ENCODE measurements at places on chromosomes 5 and 9.

DNA sequence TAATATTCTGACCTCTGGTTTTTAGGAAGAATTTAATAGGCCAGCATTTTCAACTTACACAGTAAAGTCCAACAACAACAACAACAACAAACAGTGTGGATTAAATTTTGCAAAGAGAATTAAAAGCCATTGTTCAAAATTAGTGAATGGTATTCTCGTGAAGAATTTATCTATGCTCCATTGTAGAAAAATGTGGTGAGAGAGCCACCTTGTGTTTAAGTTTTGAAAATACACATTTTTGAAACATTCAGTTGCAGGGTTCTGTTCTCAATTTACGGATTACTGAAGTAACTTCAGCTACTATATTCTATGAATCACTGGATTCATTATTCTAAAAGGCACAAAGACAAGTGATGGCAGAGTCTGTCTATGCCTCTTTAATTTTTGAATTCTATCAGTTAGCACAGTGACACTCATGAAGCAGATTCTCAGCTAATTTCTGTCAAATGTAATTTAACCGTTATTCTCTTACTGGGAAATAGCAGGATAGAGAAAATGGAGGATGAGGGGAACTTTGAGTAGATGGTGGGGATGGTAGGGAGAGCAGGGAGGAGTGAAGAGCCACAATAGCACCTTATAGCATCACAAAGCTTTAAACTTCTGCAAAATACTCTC is 11.0 kb downstream of the CCDC152 start:
- peak; percentile 73 for DNase-seq

DNA sequence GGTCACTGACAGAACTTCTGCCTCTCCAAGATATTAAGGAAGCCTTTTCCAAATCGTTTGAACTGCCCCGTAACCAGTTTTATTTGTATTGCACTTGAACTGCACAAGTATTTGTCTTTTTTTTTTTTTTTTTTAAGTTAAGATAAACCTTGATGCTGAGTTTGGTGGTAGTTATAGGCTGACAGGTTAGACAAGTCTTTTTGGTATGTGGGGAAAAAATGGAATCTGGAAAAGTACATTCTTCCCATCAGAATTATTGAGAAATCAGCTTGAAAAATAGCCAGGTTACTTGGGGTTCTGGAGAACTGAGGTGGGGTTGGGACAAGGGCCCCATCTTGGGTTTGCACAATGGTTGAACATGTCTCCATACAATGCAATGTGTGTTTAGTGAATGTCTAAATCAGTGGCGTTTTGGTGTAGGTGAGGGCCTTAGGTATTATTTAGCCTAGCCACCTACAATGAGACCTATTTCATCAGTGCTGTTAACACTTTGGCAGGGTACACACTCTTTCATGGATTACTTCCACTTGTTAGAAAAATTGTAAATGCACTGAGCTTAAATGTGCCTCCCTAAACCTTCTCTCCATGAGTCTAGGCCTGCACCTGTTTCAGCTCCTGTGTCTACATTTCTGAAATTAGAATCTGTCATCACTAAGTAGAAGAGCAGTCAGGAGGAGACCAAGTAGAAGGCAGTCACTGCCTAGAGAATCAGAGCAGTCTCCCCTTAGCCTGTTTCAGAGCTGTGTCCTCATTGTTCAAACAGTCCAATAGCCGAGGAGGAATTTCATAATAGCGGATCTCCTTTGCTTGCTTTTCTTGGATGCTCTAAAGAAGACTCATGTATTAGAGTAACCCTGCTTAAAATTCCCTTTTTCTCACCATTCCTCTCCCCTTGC is 140.0 kb upstream of the HMHB1 start:
- DNase-seq: no peak

GRCh38 chr5:142896325-142897007 is 126.3 kb downstream of the ARHGAP26 start:
- DNase-seq: no peak

DNA sequence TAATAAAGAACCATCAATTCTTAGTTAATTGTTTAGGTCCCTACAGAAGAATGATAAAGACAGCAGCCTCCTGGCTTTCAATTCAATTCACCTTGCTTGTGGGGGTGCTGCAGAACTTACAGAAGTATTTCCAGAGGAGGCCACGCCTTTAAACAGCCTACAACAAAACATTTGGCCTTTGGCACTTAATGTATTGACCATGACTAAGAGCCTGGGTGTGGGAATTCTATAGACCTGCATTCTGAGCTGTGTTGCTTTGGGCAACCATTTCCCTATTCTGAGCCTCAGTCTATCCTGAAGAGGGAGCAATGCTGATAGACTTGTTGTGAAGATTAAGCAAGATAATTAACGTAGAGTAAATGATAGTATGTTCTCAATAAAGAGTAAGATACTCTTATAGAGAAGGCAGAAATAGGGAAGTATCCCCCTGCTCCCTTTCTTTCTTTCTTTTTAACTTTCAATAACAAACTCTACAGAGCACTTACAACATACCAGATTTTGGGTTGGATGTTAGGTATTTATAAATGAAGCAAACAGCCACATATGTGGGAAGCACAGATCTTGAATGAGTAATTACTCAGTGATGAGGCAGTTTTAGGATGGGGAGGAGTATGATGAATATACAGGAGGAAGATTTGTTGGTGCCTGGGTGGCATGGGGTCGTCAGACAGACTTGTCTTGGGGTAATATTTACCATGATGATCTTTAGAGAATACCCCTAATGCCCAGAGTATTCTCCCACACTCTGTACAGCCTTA is 28.4 kb downstream of the PAPPA start:
- DNase-seq: no peak

DNA sequence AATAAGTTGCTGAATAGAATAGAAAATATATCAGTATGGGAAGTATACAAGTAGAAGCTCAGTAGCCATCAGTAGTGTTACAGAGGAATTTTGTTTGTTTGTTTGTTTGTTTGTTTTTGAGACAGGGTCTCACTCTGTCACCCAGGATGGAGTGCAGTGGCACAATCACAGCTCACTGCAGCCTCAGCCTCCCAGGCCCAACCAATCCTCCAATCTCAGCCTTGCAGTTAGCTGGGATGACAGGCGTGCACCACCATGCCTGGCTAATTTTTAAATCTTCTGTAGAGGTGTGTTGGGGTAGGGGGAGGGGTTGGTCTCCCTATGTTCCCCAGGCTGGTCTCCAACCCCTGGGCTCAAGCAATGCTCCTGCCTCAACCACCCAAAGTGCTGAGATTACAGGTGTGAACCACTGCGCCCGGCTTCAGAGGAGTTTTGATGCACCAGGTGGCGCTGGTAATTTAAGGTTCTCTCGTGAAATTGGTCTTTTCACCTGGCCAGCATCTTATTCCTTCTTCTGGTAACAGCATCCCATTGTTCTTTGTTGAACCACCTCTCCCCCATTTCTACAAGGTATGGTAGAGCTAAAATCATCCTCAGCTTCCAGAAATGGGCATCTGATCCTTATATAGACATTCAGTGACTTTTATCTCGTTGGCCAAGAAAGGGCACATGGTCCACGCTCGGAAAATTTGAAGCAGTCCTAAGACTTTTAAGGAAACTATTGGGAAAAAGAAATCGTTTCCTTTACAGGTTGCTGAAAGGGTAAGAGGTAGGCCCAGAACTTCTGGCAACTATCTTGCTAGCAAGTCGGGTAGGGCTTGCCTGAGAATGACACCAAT is 157.1 kb downstream of the ARRDC3 start:
- DNase-seq: no peak

DNA sequence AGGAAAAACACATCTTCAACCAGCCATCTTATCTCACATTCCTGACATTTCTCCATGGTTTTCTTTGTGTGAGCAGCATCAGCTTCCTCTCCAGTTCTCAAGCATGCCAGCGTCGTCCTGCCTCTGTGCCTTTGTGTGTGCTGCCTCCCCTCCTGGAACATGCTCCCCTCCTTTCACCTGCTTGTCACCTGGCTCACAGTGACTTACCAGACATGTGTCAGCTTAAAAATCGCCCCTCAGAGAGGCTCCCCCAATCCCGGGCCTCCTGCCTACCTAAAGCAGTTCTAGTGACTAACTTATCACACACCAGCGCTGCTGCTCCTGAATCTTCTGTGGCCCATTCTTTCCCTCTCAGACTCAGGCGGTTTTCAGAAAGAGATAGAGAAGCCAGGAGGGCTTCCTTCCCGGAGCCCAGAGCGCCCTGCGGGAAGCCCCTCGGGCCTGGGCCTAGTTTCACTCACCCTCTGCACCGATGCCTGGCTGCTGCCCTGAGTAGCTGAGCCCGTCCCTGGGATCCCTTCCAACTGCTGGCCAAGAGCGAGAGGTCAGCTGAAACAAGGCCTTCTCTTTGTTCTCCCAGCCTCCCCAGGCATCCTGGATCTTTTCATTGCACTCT is 51.1 kb upstream of the MVB12B start:
- peak; percentile 63 for DNase-seq

- no peak for DNase-seq
These were observed 197.8 kb downstream of the AUH start for GRCh38 chr9:91163773-91164471.

DNA sequence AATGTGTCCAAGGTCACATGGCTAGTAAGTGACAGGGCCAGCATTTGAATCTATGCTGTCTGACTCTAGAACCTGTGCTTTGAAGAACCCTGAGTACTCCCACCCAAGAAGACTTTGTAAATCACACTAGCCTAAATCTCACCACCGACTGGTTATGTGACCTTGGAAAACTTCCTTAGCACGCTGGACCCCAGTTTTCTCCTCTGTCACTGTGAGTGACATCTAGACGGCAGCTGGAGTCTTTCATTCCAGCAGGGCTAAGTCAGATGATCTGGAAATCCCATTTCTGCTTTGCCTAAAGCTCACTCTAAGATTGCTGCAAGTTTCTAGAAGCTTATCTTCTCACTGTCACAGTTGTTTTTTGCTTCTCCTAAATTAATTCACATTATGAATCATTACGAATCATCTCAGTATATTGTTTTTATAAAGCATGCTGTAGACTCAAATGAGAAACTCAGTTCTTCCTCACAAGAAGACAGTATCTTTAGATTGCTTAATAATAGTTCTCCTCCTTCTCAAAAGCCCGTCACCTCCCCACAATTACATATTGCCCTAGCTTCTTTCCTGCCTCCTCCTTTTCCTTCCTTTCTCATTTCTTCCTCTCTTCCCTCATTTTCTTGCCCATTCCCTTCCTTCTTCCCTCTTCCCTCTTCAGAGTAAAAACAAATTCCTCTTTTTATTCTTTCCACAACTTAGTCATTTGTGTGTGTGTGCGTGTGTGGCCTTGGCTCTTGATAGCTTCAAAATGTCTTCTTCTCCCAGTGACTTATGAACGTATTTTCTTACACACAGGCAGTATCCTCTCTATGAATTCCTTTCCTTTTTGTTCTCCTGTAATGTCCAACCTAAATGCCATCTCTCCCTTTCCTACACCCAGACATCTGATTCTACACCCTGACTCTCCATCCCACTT is 16.8 kb downstream of the ALDOB start:
- DNase-seq: no peak

DNA sequence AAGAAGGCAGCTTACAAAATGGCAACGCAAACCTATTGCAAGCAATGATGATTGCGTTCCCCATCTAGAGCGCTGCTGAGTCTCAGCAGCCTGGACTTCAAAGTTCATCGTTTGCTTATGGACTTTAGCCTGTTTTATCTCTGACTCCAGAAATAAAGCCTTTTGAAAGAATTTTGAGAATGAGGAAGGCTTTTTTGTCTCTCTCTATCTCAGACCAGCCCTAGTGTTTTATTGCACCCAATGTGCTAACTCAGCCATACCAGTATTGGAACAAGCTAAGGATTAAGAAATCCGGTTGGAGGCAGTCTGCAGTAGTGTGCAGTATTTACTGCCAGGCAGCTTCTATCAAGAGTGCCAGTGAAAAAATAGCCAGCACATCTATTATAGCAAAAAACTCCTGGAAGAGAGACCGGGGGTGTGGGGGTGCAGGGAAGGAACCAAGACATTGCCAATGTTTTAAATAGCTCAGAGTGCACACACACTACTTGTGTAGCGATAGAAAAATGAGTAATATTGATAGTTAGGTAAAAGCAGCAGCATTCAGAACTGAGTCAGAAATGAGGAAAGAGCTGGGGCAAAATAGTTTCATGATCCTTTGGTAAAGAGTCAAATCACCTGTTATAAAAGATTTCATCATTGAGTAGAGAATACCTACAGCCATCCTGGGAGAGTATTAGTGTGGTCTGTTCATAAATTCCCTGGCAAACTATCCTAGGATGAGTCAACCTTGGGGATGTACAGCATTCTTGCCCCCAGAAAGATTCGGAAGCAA is 219.0 kb downstream of the ZNF608 start:
- DNase-seq: no peak

DNA sequence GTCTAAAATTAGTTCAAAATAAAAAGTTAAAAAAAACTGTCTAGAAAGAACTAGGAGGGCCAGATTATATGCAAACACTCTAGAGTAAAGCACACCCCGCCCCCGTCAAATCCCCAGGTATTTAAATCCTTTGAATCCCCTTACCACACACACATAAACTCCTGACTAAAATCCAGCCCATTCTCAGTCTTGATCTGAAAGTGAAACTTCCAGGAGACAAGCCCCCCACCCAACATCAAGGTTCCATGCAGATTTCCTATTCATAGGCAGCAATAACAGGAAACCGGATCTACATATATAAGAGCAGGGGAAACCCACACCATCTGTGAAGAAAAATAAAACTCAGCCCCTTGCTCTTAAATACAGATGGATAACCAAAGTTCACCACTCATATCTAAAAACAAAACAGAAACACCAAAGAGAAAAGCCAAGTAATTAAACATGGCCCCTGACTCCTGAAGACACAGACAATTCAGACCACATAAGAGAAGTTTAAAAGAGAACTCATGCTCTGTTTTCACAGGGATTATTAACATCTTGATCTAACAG is 42.3 kb downstream of the MARCHF3 start:
- DNase-seq: no peak

DNA sequence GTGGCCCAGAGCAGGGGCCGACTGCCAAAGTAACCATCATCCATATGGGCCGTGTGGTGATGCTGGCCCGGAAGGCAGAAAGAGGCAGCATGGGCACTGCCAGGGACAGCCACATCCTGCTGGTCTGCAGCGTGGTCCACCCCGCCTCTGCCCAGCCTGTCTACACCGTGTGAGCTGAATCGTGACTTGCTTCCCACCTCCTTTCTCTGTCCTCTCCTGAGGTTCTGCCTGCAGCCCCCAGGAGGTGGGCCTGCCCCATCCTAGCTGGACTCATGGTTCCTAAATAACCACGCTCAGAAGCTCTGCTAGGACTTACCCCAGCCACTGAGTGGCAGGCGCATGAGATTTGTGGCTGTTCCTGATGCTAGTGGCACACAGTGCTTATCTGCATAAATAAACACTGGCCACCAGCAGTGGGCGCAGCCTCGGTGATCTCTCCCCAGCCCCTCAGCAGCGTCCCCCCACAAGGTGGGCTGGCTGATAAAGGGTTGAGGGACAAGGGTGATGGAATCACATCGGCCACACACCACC is 22.6 kb upstream of the SUSD3 start:
- no peak for DNase-seq

DNA sequence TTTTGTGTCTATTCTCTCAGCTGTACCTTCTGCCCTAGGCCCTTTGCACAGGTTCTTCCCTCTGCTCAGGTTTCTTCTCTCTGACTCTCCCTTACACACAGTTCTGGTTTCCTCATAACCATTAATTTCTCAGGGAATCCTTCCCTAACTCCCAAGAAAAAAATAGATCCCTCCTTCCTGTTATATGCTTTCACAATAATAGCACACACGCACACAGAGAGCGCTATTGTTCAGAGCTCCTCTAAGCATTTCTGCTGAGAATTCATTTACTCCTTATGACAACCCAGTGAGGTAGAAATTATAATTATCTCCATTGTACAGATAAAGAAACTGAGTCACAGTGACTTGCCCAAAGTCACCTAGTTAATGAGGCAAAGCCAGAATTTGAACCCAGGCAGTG is 1.7 kb upstream of the TCOF1 start:
- no peak for DNase-seq

GRCh38 chr5:68077349-68077894 is 138.1 kb upstream of the PIK3R1 start:
- DNase-seq: no peak

Measured in eye (tissue), 1 donor.